ENCODE measurements at places on chromosomes 6 and 20.

GRCh38 chr6:170402318-170403040, 95.9 kb downstream of the FAM120B start:
- DNase-seq: no peak

- no peak for DNase-seq
Observed at GRCh38 chr6:152351110-152351509, 286.1 kb downstream of the SYNE1 start.

DNA sequence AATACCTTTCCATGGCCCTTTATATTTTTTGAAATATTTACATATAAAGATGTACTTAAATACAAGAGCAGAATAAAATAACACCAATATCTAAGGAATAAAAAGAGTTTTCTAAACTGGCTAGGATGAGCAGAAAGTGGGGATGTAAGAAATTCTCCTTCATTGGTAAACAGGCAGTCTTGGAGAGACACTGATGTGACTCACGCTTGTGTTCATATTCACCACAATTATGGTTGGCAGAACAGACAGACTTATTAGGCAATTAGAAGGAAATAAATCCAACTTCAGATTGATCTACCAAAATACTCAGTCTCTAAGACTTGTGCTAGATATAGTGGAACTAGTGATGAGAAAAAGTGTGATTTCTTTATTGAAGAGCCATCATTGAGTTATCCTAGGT, 463.7 kb downstream of the CDC5L start:
- DNase-seq: no peak

DNA sequence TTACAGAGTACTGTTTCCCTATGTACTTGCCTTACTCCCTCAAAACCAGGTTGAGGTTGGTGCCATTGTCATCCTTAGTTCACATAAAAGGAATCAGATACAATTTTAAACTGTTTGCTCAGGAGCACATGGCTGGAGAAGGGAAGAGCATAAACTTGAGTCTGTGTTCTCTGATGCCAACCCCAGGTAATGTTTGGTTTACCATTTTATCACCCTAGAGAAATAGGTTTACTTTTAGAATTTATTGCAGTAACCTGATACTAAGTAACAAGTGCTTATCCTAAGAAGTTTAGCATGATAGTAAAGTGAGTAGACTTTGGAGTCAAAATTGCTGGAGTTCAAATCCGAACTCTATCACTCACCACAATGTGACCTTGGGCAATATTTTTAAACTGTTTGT, 86.3 kb downstream of the RFPL4B start:
- DNase-seq: no peak

- DNase-seq: no peak
Observed at GRCh38 chr6:169452117-169452868, 198.6 kb upstream of the THBS2 start.

GRCh38 chr6:69570106-69570505, 226.7 kb downstream of the LMBRD1 start:
- DNase-seq: no peak

GRCh38 chr20:37414224-37415035, 68.5 kb downstream of the SRC start:
- DNase-seq: no peak

DNA sequence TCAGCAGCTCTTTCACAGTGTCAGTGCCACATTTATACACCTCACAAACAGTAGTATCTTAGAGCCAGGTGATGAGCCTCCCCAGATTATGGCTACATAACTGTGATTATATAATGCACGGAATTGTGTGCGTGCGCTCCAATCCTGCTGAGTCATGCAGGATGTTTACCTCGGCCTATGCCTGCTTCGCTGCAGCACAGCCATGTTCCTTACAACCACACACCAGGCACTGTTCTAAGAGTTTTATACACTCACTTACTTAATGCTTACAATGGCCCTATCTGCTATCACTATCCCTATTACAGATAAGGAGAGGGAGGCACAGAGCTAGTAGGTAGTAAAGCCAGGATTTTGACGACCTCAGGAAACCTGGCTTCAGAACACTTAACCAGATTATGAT, 7.3 kb downstream of the ZKSCAN3 start:
- no peak for DNase-seq

DNA sequence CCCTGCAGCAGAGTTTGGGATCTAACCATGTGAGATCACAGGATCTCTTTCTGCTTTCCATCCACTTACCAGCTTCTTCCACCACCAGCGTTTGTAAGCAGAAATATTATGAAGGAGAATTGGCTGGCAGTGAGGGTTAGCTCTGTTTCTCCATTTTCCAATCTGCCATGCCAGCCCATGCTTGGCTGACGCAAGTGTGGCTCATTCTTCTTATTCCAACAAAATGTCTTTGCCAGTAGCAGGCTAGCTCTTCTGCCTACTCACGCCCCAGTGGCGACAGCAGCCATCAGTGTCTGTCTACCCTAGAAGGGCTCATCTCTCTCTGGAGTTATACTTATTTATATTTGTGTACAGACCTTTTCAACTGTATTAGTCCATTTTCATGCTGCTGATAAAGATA, 286.2 kb downstream of the FARS2 start:
- DNase-seq: no peak

GRCh38 chr20:46991880-46992639, 97.4 kb downstream of the EYA2 start:
- no peak for DNase-seq

DNA sequence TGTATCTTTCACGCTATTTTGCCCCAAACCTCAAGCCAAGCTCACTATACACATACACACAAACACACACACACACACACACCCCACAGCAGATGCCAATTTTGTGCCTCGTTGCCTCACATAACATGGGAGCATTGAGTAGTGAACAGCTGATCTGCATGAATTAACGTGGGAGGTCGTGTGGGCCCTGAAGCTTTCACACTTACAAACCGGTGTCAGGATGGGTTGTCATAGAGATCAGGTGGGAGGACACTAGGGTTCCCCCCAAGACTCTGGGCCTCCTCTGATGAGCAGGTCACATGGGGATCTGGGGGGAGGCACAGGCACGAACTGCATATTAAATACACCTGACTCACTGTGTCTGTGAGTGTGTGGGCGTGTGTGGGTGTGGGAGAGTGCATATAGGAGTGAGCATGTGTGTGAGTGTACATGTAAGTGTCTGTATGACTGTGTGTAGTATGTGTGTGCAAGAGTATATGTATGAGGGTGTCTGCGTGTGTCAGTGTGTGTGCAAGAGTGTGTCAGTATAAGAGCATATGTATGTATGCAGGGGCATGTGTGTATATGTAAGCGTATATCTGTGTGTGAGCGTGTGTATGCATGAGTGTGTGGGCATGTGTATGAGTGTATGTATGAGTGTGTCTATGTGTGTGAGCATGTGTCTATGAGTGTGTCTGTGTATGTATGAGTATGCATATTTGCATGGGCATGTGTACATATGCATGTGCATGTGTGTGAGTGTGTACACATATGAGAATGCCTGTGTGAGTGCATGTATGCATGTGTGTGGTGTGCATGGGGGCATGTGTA, 370.4 kb downstream of the PREX1 start:
- no peak for DNase-seq

DNA sequence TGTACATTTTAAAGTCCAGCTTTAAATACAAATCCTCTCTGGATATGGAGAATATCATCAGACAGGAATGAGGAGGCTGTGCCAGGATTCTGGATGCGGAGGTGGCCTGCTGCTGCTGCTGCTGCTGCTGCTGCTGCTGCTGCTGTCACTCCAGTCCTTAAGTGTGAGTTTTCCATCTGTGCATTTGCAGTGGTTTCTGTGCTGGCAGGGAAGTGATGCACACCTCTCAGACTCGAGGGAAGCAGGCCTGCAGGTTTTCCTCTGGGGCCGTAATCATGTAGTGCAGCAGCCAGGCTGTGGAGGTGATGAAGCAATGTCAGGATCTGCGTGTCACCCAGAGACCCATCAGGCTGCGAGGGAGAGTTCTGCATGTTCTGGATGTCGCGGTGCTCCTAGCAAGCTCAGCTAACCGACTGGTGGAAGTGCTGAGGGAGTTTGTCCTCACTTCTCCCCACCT, 32.0 kb downstream of the CFAP61 start:
- DNase-seq: no peak

- DNase-seq: no peak
Observed at GRCh38 chr6:150391890-150392289, 23.1 kb downstream of the IYD start.

- DNase-seq: no peak
Observed at GRCh38 chr6:38113825-38114576, 294.5 kb downstream of the ZFAND3 start.

DNA sequence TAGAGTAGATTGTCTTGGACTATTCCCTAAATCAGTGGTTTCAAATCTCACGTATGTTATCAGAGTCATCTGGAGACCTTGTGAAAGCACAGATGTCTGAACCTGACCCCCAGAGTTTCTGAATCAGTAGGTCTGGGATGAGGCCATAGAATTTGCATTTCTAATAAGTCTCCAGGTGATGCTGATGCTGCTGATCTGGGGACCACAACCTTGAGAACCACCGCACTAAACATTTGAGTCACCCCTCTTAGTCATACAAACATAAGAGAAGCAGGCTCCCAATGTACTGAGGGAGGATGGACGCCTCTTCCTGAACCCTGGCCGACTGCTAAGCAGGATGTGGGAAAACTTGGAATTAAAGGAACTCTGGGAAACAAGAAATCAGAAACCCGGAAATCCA, 187.8 kb upstream of the PRDM1 start:
- DNase-seq: no peak

GRCh38 chr20:46062151-46062550, 27.6 kb downstream of the NCOA5 start:
- no peak for DNase-seq

GRCh38 chr20:22127587-22127986, 422.1 kb downstream of the PAX1 start:
- no peak for DNase-seq

GRCh38 chr6:81331526-81331925, 421.0 kb downstream of the TENT5A start:
- no peak for DNase-seq

DNA sequence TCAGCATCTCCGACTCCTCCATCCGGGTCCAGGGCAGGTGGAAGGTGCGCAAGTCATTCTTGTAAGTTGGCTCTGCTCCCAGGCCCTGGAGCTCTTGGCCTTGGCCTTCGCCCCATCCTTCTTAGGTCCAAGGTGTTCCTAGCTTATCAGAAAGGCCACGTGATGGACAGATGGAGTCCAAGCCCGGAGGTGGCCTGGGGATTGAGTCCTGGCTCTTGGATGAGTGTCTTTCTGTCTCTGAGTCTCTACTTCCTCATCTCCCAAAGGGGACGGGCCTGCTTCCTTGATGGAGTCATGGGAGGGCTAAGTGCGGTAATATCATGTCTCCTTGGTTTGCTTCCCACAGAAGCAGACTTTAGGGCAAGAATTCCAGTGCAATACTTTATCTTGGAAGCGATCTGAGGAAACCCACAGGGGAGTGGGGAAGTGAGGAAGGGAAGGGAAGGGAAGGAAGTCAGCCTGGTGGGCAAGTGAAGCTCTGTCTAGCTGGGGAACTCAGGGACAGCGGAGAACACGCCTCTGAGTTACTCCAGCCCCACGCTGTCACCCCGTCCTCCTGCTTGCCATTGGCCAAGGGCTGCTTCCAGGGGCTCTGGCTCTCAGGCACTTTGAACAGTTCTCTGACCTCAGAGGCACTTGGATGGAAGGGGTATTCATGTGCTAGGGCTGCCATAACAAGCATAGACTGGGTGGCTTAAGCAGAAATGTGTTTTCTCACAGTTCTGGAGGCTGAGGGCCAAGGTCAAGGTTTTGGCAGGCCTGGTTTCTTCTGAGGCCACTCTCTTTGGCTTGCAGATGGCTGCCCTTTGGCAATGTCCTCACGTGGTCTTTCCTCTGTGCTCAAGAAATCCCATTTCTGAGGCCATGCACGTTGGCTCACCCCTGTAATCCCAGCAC, 4.8 kb downstream of the LBP start:
- no peak for DNase-seq

DNA sequence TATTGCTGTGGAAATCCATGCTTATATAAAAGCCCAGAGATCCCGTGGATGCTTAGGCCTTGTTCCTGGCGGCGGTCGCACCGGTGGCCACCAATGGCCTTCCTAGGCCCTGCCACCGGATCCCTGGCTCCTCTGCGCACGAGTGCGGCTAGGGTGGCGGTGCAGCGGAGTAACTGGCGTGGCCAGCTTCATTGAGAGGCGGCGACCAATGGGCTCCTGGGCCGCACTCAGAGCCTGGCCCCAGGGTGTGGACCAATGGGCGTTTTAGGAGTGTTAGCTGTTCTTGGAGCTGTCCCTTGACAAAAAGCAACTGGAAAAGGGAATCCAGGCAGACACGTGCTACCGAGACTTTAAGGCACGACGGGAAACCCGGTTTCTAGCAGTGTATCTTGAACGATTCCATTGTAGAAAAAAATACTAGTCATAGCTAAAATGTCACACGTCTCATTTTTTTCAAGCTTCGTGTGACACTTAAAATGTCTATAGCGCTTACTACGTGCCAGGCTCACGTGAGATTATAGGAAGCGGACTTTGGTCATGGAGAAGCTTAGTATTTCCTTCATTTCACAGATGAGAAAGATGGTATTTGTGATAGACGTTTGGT, 1.7 kb downstream of the AMD1 start:
- peak; percentile 34 for DNase-seq

DNA sequence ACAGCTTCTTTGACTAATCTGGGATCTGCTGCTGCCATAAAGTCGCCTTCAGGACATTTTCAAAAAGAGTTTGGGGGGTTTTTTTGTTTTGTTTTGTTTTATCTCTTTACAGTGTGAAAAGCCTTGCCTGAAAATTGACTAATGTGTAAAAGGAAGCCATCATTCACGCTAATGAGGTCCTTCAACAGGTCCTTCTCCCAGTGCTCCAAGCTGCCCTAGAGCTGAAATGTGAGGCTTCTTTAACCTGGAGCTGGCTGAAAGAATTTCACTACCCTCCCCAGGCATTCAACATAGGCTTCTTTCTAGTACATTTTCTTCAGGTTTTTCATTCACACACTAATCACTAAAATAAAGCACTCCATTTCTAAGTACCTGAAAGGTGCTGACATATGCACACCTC, 145.1 kb upstream of the PRDM1 start:
- no peak for DNase-seq

DNA sequence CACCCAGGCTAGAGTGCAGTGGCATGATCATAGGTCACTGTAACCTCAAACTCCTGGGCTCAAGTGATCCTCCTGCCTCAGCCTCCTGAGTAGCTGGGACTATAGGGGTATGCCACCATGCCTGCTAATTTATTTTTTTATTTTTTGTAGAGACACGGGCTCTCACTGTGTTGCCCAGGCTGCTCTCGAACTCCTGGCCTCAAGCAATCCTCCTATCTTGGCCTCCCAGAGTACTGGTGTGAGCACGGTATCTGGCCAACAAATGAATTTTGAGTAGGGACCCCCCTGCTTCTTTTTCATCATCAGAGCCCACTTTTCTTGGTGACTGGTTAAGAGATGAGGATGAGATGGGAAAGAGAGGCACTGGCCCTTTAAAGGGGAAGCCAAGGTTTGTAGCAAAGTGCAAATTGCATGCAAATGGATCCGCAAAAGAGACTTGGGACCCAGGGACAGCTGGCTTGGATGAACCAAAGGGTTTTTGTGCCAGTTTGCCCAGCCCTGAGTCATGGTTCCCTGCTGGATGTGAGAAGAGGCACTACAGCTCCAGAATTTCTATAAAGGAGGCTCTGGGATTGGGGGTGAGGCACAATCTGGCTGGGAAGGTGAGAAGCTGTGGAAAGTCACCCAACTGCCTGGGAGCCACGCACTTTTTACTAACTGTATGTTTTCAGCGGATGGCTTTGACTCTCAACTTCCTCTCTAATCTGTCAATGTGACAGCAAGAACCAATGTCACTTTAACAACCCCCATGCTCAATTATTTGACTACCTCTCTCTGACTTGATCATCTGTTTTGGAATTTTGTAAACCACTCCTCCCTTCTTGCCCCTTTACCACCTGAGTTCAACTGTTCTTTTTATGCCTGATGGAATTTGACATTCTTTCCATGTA, 58.7 kb upstream of the RNF24 start:
- peak; percentile 10 for DNase-seq

GRCh38 chr6:133407320-133408100, 166.4 kb downstream of the EYA4 start:
- DNase-seq: no peak

Measured in GDM1 (cell line).